ENCODE measurements at places on chromosomes 11 and 22.

DNA sequence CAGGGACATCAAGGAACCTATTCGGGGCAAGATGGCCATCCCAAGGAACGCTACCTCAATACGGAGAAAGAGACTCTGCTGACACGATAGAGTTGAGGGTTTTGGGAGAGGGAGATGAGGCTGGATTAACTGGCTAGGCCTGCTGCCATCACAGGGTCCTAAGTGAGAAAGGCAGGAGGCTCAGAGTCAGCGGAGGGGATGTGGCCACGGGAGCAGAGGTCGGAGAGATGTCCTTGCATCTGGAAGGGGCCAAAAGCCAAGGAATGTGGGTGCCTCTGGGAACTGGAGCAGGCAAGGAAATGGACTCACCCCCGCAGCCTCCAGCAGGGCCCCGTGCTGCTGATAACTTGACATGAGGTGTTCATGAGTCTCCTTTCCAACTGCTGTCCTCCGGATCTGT is 31.0 kb upstream of the RFPL3 start:
- no peak for DNase-seq

DNA sequence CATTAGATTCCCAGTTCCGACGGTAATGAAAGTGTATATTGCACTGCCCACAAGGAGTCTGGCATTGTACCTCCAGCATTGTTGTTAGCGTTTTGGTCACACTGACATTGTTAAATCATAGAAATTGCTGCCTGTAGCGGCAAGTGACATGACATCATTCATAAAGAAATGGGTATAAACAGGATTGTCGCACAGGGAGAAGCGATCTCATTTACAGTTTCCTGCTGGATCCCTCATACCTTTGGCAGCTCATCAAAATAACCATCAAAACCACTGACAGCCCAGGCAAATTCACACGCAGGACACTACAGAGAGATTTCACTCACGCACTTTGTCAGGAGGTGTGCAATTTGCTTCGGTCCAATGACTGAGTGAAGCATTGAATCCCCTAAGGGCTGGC is 3.5 kb downstream of the HTR3B start:
- DNase-seq = no peak

DNA sequence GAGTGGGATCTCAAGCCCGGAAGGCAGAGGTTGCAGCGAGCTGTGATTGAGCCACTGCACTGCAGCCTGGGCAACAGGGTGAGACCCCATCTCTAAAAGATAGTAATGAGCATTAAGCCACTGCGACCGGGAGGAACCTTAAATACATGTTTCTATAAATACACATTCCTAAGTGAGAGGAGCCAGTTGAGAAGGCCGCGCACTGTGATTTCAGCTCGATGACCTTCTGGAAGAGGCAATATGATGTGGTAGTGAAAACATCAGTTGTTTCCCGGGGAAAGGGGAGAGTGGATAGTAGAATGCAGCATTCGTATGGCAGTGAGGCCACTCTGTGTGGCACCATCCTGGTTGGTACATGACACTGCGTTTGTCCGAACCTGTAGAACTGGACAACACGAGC is 18.0 kb downstream of the PTDSS2 start:
- DNase-seq = no peak

- no peak for DNase-seq
These were observed 3.0 kb downstream of the INPPL1 start for GRCh38 chr11:72227316-72228228.

GRCh38 chr11:11391796-11392463 is 38.9 kb upstream of the CSNK2A3 start:
- DNase-seq = no peak

GRCh38 chr11:117919781-117920221 is 9.4 kb downstream of the TMPRSS13 start:
- no peak for DNase-seq

- DNase-seq = no peak
These were observed 19.2 kb upstream of the MUC5B start for GRCh38 chr11:1203505-1204271.

GRCh38 chr11:58577555-58578135 is 1.2 kb upstream of the ZFP91 start:
- peak; percentile 55 for DNase-seq

GRCh38 chr11:90916706-90917105 is 693.9 kb upstream of the CHORDC1 start:
- no peak for DNase-seq

DNA sequence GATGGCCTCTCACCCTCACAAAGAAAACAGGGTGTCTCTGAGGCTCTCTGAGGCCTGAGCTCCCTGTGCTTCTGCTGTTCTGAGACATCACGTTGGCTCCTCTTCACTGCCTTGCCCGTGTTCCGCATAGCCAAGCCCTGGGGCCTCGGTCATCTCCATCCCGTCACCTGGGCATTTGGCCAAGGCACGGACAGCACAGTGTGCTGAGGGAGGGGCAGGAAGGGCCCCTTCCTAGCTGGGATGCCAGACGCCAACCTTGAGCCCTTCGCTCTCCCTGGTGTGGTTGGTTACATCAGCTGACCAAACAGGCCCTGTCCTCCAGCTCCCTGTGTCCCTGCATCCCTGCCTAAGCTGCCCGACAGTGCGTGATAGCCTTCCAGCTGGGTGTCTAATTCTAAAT is 25.9 kb downstream of the MOV10L1 start:
- DNase-seq = no peak

DNA sequence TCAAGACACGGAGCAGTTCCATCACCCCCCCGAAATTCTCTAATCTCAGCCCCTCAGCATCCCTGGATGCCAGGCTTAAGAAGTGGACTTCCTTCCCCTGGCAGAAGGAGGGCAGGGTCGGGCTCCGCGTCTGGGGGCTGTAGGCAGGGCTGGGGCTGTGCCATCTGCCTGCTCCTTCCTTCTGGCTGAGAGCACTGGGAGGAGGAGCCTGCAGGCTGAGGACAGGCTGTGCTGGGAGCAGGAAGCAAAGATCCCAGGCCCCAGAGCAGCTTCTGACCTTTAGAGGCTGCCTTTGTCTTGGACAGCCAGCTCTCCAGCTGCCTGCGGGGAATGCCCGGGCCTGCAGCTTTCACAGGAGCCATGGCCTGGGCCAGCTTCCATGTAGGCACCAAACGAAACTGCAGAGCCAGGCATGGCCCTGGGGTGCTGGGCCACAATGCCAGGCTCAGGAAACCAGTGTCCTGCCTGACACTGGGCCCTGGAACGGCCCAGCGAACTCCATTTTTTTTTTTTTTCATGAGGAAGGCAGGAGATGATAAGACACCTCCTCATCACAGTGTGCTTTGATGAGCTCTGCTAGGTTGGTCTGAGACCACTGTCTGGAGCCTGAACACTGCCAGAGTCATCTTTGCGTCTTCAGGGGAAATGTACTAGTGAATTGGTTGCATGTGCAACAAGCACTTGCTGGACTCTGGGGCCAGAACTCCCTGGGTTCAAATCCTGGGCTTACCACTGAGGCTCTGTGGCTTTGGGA is 67.9 kb downstream of the MCM5 start:
- DNase-seq = no peak

DNA sequence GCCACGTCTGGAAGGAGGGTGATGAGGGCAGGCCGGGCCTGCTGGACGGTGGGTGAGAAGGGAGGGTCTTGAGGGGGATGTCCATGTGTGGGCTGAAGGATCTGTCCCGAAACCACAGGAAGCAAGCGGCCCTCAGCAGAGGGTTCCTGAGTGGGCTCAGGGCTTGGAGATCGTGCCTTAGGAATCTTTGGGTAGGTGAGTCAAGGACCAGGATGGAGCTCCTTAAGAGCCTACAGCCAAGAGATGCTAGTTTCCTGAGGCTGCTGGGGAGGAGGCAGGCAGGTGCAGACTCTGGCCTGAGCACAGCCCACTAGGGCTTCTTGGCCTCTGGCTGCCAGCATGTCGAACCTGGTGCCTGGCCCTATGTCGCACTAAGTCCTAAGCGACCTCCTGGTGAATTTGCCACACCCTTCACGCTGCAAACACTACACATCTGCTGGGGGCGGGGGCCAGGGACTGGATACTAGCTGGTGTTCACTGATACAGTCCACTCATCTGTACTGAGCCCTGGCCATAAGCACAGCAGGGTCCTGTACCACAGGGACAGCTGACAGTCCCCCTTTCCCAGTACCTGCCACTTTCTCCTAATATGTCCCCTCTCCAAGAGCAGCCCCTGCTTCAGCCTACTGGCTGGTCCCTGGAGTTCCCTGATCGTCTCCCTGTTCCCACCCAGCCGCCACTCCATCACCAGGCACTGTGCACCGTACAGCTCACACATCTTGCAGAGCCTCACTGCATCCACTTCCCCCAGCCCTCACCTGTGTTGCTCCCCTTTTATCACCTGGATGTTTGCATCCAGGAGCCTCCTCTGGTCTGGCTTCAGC is 19.5 kb downstream of the GNAZ start:
- DNase-seq = no peak

DNA sequence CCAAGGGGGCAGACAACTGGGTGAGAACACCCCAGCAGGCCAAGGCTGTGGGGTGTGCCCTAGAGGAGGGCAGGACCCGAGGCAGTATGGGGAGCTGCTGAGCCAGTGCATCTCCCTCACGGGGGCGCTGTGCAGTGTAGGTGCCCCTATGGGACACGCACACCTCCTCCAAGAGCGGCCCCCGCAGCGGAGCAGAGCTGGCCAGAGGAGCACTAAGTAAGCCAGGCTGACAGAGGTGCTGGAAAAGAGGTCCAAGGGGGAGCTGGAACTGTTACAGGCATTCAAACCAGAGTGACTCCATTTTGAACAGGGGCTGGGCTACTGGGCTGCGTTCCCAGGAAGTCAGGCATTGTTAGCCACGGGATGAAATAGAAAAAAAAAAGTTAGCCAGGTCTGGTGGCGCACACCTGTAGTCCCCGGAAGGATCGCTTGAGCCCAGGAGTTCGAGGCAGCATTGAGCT is 41.8 kb downstream of the TST start:
- peak; percentile 72 for DNase-seq

Data from activated CD4-positive, CD25-positive, alpha-beta regulatory T cell (primary cell).